ENCODE measurements at places on chromosomes 3 and 15. TPM values are rescaled to one million over a fixed set of nuclear protein-coding genes. Genes with fewer than 3 reads are reported as not detected.

Gene UCN2
- total RNA-seq, result 0.21 TPM

Gene POLR2H
- 177 TPM for total RNA-seq

Gene NECTIN3
- total RNA-seq, result 3.5 TPM

Gene NCKIPSD
- total RNA-seq, result 77.2 TPM

Gene EPHB3
- 0.19 TPM for total RNA-seq

Gene SPRED1
- total RNA-seq, result 1.1 TPM

- DNase-seq, result no peak
Measured at GRCh38 chr3:124760601-124761000, 30.3 kb downstream of the UMPS start.

DNA sequence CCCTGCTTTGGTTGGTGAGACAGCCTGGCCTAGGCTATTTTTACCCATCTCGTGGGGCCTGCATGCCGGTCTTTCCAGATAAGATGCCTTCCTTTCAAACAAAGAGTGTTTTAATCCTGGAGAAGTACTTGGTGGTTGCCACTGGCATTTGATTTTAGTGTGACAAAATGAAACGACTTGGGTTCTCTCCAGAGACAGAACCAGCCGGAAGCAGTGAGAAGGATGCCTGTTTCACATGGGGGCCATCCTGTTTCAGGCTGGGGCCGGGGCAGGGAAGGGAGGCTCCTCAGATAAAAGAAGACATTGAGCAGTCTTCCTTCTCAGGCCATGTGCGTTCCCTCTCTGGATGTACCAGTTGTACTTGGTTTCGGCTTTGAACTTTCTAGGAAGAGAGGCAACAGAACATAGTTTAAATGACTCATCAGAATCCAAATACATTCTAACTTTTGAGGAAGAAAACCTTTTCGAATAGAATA lies 74.9 kb downstream of the TOP2B start:
- no peak for DNase-seq

DNA sequence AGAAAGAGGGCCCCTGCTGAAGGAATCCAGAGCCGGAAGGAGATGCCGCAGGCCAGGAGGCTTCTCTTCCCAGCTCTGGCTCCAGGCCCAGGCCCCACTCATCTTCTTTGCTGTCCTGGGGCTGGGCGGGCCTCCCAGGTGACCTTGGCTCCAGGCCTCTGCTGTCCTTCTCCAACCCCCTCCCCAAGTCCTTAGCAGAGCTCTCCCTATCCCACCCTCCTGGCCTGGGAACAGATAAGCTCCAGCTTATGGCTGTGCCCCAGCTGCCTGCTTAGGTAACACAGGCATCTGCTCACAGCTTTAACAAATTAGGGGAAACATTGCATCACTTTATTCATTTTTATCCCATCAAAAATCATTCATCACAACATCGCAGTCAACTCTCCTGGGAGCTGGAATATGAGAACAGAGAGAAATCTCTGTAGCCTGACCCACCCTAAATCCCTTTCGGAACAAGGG lies 86.9 kb downstream of the SEMA5B start:
- DNase-seq, result no peak

DNA sequence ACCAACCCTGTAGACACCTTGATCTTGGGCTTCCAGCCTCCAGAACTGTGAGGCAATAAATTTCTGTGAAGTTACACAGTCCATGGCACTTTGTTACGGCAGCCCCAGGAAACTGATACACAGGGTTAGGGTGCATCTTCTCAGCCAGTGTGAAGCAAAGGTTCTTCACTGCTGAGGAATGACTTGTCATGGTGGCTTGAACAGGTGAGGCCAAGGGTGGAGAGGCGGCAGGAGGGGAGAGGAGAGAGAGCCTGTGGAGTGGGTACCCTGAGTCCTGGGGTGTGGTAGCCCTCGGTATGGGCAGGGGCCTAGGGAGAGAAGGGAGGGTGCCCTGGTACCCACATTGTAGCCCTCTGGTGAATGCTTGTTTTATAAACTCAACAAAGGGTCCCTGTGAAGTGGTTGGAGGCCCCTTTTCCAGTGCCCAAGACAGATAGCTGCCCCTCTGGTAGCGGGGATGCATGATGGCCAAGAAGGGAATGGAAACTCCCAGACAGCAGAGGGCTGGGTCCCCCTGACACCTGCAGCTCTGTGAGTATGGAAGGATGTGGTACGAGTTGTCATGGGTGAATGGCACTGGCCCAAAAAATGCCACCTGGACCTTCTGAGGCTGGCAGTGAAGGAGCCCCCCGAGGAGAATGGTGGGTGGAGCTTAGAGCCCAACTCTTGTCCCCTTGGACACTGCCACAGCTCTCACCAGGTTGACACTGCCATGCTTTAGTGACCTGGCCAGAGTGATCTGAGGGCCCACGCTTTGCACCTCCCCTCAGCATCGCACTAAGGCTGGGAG lies 49.6 kb downstream of the SPSB4 start:
- no peak for DNase-seq
